ENCODE measurements at places on chromosomes 1 and 21. TPM values are rescaled to one million over a fixed set of nuclear protein-coding genes. Genes with fewer than 3 reads are reported as not detected.

GRCh38 chr21:41431788-41432548 lies 5.9 kb downstream of the MX1 start:
- no peak overlapping the region for H3K27ac ChIP-seq
- H3K36me3 ChIP-seq, result no peaks in the 10 kb centered on the region
- no peak for DNase-seq
- peaks cover 13% of the 10 kb centered on the region for H3K27me3 ChIP-seq
- H3K4me3 ChIP-seq, result no peak overlapping the region

DNA sequence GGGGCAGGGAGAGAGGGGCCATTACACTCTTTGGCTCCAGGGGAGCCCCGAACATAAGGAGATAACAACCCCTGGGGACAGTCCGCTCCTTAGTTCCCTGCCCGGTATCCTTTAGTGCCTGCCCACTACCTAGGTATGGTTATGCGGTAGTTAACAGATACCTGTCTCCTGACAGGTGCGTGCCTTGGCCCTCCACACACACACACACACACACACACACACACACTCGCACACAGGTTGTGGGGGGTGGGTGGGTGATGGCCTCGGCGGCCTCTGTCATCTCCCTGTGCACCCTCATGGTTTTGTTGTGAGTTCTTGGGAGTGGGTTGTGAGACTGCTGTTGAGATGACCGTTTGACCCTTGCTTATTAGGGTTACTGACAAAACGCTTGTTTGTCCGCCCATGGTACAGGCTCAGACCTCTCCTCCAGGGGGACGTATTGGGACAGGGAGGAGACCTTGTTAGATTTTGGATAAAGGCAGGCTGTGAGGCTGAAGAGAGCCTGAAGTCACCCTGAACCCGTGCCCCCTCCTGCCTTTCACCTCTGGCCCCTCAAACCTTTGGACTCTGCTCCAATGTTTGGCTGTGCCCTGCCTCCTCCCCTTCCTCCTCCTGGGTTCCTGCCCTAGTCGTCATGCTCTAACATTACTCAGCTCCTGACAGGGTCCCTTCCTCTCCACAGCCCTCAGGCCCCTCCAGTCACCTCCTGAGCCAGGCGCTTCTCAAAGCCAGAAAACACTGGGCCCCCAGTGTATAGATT lies 979 bp downstream of the RASSF5 start:
- peaks cover 23% of the 10 kb centered on the region for H3K4me1 ChIP-seq
- H3K4me3 ChIP-seq, result peak overlapping the region; percentile 58
- H3K36me3 ChIP-seq, result no peaks in the 10 kb centered on the region
- H3K27me3 ChIP-seq, result no peaks in the 10 kb centered on the region
- H3K27ac ChIP-seq, result no peak overlapping the region

GRCh38 chr1:112514901-112515300 lies 6.1 kb downstream of the WNT2B start:
- peak overlapping the region; percentile 87 for H3K27ac ChIP-seq
- H3K4me3 ChIP-seq, result no peak overlapping the region
- no peak for DNase-seq
- peaks cover 31% of the 10 kb centered on the region for H3K4me1 ChIP-seq

GRCh38 chr1:228236744-228237143 lies 28.9 kb downstream of the OBSCN start:
- H3K4me1 ChIP-seq, result no peaks in the 10 kb centered on the region
- peak; percentile 29 for DNase-seq
- H3K27me3 ChIP-seq, result no peaks in the 10 kb centered on the region
- H3K36me3 ChIP-seq, result peaks cover 30% of the 10 kb centered on the region
- H3K27ac ChIP-seq, result no peak overlapping the region

DNA sequence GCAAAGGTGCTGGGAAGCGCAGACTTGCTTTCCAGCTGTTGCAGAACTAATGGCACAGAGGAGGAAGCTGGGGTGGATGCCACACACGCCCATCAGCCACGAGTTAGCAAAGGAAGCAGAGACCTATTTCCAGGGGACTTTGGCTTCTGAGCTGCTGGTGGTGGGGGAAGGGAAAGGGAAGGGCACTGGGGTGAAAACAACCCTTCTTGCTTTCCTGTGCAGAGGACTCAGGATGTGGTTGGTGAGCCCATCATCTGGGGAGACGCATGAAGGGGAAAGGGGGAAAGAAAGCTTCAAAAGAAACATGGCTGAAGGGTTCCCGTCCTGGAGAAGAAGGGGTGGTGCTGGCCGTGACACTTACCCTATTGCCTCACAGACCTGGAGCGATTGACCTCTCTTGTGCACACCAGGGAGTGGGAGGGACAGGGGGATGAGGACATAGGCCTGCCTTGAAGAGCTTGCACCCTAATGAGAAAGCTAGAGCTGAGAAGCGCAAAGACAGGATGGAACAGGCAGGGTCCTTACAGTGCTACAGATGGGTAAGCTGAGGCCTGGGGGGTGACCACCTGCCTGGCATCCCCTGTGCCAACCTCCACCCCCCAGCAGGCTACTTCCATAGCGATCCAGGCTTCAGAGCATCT lies 140.8 kb upstream of the RAB4A start:
- H3K4me3 ChIP-seq, result no peak overlapping the region
- H3K27me3 ChIP-seq, result peaks cover 37% of the 10 kb centered on the region
- no peak overlapping the region for H3K27ac ChIP-seq
- no peaks in the 10 kb centered on the region for H3K36me3 ChIP-seq
- DNase-seq, result no peak

- no peaks in the 10 kb centered on the region for H3K4me1 ChIP-seq
- no peaks in the 10 kb centered on the region for H3K36me3 ChIP-seq
- no peak for DNase-seq
Observed at GRCh38 chr1:4115191-4115900, 215.3 kb upstream of the C1orf174 start.

GRCh38 chr1:38028105-38028591 lies 15.6 kb downstream of the UTP11 start:
- H3K27ac ChIP-seq, result no peak overlapping the region
- peaks cover 18% of the 10 kb centered on the region for H3K4me1 ChIP-seq
- no peak overlapping the region for H3K4me3 ChIP-seq
- peaks cover 21% of the 10 kb centered on the region for H3K36me3 ChIP-seq

DNA sequence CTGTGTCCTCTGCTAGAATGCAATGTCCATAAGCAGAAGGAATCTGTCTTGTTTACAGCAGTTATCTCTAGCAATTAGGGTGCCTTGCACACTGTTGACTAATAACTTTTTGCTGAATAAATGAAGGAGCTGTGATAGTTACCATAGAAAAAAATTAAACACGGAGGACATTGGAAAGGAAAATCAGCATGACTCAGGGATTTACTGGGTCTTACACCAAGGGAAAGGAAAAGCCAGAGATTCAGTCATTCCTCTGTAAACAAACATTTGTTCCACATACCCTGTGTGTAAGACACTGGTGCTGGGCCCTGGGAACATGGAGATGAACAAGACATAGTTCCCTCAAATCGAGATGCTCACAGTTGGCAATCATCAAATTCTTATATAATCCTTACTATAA lies 183.3 kb downstream of the PTGER3 start:
- H3K4me1 ChIP-seq, result no peaks in the 10 kb centered on the region
- H3K4me3 ChIP-seq, result no peak overlapping the region
- no peaks in the 10 kb centered on the region for H3K36me3 ChIP-seq
- no peaks in the 10 kb centered on the region for H3K27me3 ChIP-seq

DNA sequence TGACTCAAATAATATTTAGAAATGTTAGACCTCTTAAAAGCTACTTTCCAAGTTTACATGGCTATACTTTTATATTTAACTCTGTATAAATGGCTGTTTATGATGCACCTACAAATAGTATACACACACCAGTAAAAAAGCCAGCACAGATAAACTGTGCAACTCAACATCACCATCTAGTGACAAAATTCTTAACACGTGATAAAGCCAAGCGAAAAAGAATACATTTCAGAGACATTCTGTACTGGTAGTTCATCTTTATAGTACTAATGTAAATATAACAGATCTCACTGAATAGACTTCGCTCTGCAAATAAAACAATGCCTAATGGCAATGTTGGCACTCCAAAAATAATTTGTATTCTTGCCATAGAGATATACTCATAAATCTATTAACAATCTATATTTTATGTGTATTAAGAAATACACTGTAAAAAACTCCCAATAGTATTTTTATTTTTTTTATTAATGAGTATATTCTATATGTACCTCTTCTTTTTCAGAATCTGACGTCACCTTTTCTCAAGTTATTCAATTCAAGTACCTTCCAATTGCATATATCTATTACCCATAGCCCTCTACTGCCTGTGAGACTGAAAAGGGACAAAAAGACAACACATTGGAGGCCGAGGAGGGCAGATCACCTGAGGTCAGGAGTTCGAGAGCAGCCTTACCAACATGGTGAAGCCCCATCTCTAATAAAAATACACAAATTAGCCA lies 100.2 kb downstream of the DPYD start:
- DNase-seq, result peak; percentile 58
- no peaks in the 10 kb centered on the region for H3K27me3 ChIP-seq
- no peaks in the 10 kb centered on the region for H3K4me1 ChIP-seq
- no peak overlapping the region for H3K27ac ChIP-seq

GRCh38 chr1:222904451-222904850 lies 89.6 kb downstream of the DISP1 start:
- H3K27me3 ChIP-seq, result no peaks in the 10 kb centered on the region
- H3K4me3 ChIP-seq, result no peak overlapping the region
- no peaks in the 10 kb centered on the region for H3K36me3 ChIP-seq
- no peak overlapping the region for H3K27ac ChIP-seq
- no peaks in the 10 kb centered on the region for H3K4me1 ChIP-seq
- no peak for DNase-seq

Gene OR10Z1
- not detected for total RNA-seq

Gene DNALI1
- 9.1 TPM for total RNA-seq

Gene CRP
- total RNA-seq, result not detected

Gene FCAMR
- total RNA-seq, result not detected

Gene LELP1
- total RNA-seq, result not detected

Gene CD1D
- total RNA-seq, result not detected
